ENCODE measurements at places on chromosomes 16 and 17.

DNA sequence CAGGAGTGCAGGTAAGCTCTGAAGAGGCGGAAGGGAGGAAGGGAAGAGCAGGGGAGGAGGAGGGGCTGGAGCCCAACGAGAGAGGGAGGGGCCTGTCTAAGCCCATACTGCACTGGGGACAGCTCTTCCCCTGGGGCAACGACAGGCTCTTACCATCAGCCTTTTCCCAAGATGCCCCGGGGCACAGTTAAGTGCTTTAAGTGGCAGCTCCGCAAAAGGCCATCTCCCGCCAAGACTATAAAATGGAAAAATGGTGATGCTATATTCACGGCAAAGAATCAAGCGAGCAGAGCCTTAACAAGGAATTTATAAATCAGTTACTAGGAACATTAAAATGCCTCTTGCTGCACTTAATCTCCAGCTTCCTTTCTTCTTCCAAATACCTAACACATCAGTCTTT is 110.2 kb upstream of the NLRP1 start:
- no peaks in the 10 kb centered on the region for H3K27me3 ChIP-seq
- no peak for DNase-seq
- no peaks in the 10 kb centered on the region for H3K36me3 ChIP-seq
- H3K27ac ChIP-seq: no peak overlapping the region
- H3K4me3 ChIP-seq: no peak overlapping the region

DNA sequence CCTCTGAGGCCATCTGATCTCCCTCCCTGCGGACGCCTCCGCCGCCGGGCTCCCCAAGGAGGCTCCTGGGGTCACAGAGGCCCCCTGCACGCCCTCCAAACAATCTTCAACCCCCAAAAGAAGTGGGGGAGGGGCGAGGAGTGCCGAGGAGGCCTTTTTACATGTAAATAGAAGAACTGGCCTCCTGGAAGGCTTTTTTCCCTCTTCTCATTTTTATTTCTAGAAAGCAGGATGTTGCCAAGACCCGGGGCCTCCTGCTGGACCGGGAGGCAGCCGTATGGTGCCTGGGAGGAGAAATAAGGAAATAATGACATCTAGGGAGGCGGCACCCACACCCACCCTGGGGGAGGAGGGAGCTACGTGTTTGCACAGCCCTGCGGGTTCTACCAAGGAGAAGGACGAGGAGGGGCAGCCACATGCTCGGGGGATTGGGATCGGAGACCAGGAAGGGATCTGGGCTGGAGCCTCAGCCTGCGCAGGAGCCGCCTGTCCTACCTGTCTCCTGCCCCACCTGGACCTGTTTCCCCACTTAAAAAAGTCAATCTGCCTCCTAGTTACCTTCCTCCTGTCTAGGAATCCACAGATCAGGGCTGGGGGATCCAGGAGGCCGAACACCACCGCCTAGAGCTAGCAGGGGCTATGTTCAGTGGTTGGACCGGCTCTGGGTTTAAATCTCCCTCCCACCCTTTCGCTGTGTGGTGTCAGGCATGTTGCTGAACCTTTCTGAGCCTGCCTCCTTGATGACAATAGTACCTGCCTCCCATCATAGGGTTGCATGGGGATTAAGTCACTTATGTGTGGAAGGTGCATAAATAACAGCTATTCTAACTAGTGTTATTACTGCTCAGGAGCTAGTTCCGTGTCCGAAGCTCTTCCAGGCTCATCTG is 175.7 kb upstream of the GSE1 start:
- no peak overlapping the region for H3K27ac ChIP-seq
- DNase-seq: no peak
- no peak overlapping the region for H3K4me3 ChIP-seq
- H3K4me1 ChIP-seq: no peaks in the 10 kb centered on the region
- peaks cover 33% of the 10 kb centered on the region for H3K27me3 ChIP-seq

DNA sequence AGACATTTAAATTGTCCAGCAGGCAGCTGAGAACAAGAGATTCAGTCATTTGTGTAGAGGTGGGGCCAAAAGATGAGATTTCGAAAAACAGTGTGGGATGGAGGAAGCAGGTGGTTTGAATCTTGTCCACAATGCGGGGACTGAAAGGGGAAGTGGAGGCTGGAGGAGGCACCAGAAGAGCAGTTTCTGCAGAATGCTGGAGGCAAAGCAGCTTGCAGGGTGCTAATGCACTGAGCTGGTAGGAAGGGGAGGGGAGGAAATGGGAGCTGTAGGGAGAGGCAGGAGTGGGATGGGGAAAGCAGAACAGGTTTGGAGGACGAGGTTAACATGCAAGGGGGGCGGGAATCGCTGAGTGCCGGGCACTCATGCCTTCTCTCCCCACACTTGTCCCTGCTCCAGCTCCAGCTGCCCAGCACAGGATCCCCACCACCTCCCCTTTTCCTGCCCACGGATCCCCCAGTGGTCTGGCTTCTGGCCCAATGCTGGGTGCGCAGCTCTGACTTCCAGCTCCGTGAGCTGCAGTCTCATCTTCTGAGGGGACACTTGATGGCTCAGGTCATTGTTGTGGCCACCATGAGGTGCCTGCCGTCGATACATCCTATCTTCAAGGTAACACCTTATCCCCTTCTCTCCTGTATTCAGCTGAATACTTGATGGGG is 9.4 kb downstream of the C17orf100 start:
- peaks cover 6% of the 10 kb centered on the region for H3K4me1 ChIP-seq
- H3K36me3 ChIP-seq: no peaks in the 10 kb centered on the region
- no peak overlapping the region for H3K27ac ChIP-seq
- H3K27me3 ChIP-seq: no peaks in the 10 kb centered on the region

- peaks cover 31% of the 10 kb centered on the region for H3K36me3 ChIP-seq
- H3K4me3 ChIP-seq: peak overlapping the region; percentile 6
- no peaks in the 10 kb centered on the region for H3K27me3 ChIP-seq
- no peak for DNase-seq
These were observed 3.4 kb downstream of the PPP1R9B start for GRCh38 chr17:50146927-50147665.

DNA sequence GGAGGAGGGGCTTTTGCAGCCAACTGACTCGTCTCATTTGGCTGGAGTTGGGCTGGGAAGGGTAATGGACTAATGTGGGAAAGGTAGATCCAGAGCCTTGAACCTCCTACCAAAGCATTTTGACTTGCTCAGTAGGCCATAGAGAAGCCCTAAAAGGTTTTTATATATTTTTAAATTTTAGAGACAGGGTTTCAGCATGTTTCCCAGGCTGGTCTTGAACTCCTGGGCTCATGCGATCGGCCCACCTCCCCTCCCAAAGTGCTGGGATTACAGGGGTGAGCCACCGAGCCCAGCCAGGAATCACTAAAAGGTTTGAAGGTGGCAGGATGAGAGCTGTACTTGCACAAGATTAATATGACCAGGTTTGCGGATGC is 2.0 kb upstream of the PITPNC1 start:
- H3K36me3 ChIP-seq: no peaks in the 10 kb centered on the region
- H3K27ac ChIP-seq: no peak overlapping the region
- DNase-seq: no peak
- H3K27me3 ChIP-seq: no peaks in the 10 kb centered on the region
- H3K4me3 ChIP-seq: no peak overlapping the region
- peaks cover 25% of the 10 kb centered on the region for H3K4me1 ChIP-seq

DNA sequence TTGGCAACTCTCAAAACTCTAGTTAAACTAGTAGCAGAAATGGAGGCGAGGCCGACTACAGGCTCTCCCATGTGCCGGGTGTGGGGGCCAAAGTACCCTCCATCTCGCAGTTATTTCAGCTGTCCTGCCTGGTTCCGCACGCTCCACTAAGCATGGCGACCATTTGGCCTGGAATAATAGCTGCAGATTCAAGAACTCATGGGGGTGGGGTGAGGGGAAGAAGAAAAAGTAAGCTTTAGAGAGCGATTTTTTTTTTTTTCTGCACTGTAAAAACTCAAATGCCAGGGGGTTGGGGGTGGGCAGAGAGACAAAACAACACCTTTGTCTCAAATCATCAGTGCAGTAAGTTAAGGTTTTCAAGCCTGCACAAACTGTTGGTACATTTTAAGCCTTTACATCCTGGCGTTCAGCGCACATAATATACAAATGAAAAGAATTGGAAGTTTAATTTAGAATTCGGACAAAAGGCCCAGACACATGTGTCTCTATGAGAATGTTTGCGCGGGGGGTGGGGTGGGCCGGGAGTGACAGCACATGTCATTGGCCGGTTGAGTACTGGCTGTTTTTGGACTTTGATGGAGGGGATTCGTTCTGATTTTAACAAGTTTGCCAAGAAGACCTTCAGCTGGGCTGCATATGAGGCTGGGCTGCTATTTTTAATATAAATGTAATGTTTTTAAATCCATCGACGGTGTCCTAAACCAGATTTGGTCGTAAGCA is 694.7 kb upstream of the SALL1 start:
- DNase-seq: no peak
- no peak overlapping the region for H3K4me3 ChIP-seq
- H3K27me3 ChIP-seq: peaks cover 5% of the 10 kb centered on the region
- H3K36me3 ChIP-seq: no peaks in the 10 kb centered on the region
- no peak overlapping the region for H3K27ac ChIP-seq

DNA sequence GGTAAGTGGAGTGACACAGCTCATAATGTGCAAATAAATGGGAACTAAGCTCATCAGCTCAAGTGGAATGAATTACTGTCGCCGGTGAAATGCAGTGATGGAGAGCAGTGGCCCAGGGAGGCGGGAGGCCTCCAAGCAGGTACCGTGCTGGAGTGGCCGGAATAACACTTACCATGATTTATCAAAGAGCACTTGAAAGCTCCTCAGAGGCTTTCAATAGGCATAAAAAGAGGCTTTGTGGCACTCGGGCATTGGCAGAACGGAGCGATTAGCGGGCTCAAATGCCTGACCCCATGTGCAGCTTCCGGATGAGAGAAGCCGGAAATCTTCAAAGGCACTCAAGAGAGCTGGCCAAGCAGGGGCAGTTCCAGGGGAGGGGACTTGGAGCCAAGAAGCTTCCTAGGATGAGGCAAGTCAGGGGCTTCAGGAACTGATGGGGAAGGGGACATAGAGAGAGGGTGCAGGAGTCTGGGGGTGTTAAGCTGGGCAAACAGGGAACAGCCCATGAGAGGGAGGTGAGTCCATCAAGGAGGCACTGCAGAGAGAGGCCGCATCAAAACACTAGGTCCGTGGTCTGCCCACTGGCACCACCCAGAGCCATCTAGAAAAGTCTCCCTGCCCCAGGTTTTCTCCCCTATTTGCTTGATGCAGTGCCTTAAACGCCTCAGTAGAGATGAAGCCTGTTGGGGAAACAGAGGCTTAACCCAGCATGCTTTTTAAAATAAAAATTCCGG is 144.0 kb upstream of the IRX6 start:
- no peaks in the 10 kb centered on the region for H3K4me1 ChIP-seq
- H3K27ac ChIP-seq: no peak overlapping the region
- no peaks in the 10 kb centered on the region for H3K36me3 ChIP-seq
- H3K4me3 ChIP-seq: no peak overlapping the region

GRCh38 chr17:77308861-77309726 is 168.3 kb downstream of the SEC14L1 start:
- H3K4me1 ChIP-seq: peaks cover 44% of the 10 kb centered on the region
- no peak overlapping the region for H3K4me3 ChIP-seq
- peaks cover 64% of the 10 kb centered on the region for H3K36me3 ChIP-seq
- no peaks in the 10 kb centered on the region for H3K27me3 ChIP-seq
- DNase-seq: no peak
- no peak overlapping the region for H3K27ac ChIP-seq

- no peak overlapping the region for H3K27ac ChIP-seq
- no peak overlapping the region for H3K4me3 ChIP-seq
- peaks cover 7% of the 10 kb centered on the region for H3K36me3 ChIP-seq
- H3K27me3 ChIP-seq: no peaks in the 10 kb centered on the region
These were observed 49.3 kb downstream of the N4BP1 start for GRCh38 chr16:48560692-48561091.

DNA sequence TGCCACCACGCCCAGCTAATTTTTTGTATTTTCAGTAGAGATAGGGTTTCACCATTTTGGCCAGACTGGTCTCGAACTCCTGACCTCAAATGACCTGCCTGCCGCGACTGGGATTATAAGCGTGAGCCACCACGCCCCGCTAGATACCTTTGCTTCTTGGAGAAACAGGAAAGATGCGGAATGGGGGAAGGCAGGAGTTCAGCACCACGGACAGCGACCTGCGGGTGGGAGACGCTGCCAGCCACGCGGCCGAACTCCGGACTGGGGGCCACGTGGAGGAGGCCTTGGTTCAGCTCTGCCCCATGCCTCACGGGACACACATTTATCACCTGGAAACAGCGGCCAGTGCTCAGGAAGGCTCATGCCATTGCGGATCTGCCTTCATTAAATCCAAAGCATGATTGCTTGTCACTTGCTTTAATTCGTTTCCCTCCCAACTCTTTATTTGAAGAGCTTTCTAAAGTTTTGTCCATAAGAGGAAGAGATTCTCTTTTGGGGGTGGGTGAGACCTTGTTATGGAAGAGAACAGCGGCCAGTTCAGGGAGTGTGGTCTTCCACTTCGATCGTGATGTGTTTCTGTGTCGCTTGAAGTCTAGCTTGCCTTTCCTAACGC is 219.9 kb downstream of the ENGASE start:
- peak; percentile 9 for DNase-seq
- H3K4me1 ChIP-seq: no peaks in the 10 kb centered on the region
- H3K27ac ChIP-seq: no peak overlapping the region
- H3K27me3 ChIP-seq: peaks cover 8% of the 10 kb centered on the region
- no peak overlapping the region for H3K4me3 ChIP-seq

DNA sequence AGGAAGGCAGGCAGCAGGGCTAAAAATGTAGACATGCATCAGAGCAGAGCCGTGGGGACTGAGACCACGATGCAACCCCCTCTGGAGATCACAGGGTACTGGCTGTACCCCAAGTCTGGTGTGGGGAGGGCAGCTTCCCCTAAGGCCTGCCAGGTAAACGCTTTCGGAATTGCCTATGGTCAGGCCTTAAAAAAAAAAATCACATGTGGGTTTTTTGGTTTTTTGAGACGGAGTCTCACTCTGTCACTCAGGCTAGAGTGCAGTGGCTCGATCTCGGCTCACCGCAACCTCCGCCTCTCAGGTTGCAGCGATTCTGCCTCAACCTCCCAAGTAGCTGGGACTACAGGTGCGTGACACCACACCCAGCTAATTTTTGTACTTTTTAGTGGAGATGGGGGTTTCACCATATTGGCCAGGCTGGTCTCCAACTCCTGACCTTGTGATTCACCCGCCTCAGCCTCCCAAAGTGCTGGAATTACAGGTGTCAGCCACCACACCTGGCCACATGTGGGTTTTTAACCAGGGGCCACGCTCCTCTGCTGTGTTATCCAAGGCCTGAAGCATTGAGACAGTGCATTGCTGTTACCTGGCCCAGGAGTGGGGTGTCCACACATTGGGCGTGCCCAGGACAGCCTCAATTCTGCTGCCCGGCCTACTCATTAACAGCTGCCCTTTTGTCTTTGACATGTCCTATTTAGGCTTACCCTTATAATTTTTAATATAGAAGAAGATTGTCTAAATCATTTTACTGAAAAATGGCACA is 50.4 kb downstream of the LITAF start:
- no peaks in the 10 kb centered on the region for H3K36me3 ChIP-seq
- no peak overlapping the region for H3K27ac ChIP-seq
- no peaks in the 10 kb centered on the region for H3K27me3 ChIP-seq
- no peak overlapping the region for H3K4me3 ChIP-seq
- DNase-seq: no peak
- H3K4me1 ChIP-seq: peaks cover 10% of the 10 kb centered on the region

GRCh38 chr16:88655733-88656281 is 5.0 kb upstream of the CYBA start:
- DNase-seq: no peak
- no peaks in the 10 kb centered on the region for H3K4me1 ChIP-seq
- H3K27ac ChIP-seq: no peak overlapping the region
- H3K4me3 ChIP-seq: no peak overlapping the region
